T1000 (cell line): ENCODE measurements at places on chromosomes 1 and 21.

DNA sequence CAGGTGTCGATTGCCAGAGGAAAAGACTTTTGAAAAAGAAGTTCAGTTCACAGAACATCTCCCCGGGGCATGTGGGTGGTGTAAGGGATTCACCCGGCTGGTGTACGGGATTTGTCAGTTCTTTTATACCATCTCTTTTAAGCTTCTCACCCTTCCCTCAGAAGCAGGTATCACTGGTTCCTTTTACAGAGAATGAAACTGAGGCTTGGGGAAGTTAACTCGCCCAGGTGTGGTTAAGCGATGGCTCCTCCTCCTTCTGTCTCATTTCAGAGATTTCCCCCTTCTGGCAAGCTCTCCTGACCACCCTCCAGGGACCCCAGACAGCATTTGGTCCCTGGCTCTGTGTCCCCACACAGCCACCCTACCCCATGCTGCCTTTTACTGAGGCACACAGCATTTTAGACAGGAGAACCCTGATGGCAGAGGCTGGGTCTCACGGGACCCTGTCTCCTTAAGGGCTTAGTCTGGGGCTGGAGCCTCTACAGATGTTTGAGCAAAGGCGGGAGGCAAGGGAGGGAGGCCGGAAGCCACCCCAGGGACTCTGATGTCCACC lies 2.8 kb upstream of the ECE1 start:
- DNase-seq: no peak

GRCh38 chr1:197399755-197400521 lies 131.9 kb downstream of the CRB1 start:
- DNase-seq: no peak

GRCh38 chr1:37169743-37170275 lies 135.5 kb upstream of the GRIK3 start:
- DNase-seq: no peak

- DNase-seq: no peak
Observed at GRCh38 chr1:91511386-91511785, 10.7 kb downstream of the CDC7 start.

DNA sequence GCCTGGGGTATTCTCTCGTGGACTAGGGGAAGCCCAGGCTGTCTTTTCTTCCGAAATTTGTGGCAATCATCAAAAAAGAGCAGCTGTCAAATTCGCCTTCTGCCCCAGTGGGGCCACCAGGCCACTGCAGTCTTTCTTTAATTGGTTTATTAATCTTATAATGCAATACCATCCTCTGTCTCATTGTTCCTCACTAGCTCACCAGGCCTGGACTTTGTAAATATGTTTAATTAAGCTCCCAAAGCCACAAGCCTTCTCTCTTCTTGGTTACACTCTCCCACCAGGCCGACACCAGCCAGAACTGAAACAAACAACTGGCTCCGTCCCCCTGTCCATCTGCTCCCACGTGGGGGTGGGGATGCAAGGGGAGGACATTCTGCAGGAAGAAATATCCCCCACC lies 22.0 kb upstream of the CAMK1G start:
- DNase-seq: no peak

DNA sequence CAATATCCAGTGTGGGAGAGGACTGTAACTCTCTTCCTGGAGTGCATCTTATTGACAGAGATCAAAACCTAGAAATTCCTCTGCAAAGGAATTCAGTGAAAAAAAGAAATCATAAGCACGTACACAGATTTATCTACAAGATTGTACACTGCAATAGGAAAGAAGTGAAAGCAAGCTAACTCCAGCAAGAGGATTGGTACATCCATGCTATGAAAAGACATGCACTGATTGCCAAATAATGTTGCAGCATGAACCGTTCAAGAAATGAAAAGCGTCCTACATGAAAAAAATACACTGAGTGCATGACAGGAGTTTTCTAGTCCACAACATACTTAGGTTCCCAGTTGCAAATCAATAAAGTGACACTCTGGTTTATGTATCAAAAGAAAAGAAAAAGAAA lies 1.9 kb upstream of the MGST3 start:
- DNase-seq: no peak

DNA sequence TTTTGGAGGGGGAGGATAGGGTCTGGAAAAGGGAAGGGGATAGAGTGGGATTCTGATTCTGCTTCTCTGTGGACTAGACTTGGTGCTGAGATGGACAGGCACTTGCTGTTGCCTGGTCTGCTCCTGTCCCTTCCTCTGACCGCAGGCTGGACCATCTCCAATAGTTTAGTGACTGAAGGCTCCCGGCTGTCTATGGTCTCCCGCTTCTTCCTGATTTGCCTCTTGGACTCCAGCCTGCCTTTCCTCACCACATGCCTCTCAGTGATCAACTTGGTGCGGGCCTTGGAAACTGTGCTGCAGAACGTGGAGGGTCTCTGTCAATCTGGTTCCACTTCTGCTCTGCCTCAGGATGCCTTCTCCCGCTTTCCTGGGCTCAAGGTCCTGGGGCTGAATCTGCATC lies 6.3 kb upstream of the ZSCAN20 start:
- DNase-seq: no peak

DNA sequence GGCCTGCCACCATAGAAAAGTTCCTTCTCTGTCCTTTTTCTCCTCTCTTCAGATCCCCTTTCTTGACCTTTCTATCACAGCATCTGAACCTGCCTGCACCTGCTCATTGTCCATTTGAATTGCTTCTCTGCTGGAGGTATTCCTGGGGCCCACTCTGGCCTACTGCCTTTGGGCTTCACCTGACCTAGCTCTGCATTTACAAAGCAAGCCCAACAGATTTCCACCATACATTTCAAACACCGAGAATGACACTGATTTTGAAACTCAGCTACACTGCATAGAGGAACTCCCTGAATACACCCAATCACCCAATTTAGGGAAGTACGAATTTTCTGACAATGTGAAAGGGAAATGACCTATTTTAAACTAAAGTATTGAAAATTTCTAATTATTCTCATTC lies 284.5 kb upstream of the USP25 start:
- no peak for DNase-seq

GRCh38 chr1:172585861-172586260 lies 52.9 kb downstream of the SUCO start:
- no peak for DNase-seq

- DNase-seq: no peak
Observed at GRCh38 chr21:29300807-29301138, 2.1 kb downstream of the BACH1 start.

DNA sequence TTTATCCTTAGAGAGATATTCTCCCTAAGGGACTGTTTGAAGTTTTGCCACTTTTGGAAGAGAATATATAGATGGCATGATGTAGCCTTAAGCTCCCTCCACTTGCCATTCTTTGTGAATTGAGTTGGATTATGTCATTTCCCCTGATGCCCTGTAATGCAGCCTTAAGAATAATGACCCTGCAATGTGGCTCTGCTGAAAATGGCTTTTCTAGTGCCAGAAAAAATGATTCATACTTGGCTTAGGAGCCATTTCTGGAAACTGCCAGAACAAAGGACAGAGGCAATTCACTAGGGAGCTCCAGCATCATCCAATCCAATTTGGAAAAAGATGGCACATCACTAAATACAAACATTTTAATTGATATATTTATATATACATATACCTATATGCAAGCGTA lies 265.3 kb downstream of the SPATA17 start:
- no peak for DNase-seq

GRCh38 chr1:158126425-158126824 lies 54.3 kb upstream of the CD1D start:
- no peak for DNase-seq

- DNase-seq: no peak
Observed at GRCh38 chr1:48882020-48882419, 105.3 kb upstream of the BEND5 start.
